ENCODE measurements at places on chromosomes 3 and 15.
A peak's percentile ranks its signal among the peaks of the same experiment; 100 is the strongest.

GRCh38 chr15:98874773-98875172, 132.8 kb downstream of the PGPEP1L start:
- DNase-seq = no peak

DNA sequence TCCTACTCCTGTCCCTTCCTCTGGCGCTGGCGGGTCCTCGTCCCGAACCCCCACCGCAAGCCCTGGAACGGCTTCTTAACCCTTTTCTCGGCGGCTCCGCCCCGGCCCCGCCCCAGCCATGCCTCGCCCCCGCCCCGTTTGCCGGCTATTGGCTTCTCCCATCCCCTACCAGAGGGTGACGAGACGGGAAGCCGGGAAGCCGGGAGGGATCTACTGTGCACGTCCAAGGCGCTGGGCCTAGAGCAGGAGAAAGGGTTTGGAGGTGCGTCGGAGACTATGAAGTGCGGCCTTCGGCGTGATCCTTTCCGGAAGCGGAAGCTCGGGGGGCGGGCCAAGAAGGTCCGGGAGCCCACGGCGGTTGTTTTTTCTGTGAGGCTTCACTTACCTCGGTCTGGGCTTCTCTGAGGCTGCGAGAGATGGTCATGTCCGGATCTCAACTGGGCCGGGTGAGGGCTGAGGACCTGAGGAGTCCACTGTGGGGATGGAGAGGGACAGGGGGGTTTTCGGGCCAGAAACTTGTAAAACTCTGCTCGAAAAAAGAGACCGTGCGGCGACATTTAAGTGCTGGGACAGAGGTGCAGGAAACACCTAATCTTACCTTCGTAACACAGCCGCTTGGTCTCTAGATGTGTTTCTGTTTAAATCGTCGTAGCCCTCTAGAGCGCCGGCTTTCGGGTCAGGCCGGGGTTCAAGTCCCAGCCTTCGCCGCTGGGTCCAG, 21.4 kb downstream of the ROPN1B start:
- DNase-seq = peak; percentile 78

DNA sequence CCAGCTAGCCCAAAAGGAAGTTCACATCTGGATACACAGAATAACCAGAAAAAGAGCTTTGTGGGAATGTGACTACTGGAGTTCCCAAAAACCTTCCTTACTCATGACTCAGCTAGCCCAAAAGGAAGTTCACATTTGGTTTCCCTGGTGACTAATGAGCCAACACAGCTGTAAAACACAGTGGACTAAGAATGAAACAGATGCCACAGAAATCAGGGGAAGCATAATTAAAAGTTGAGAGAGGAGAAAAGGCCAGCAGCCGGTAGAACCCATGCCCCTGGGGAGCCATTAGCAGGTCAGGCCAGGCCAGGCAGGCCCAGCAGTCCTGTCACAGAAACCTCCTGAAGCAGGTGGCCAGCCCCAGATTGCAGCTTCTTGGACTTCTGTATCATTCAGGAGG, 130.3 kb downstream of the GHSR start:
- DNase-seq = peak; percentile 31

GRCh38 chr15:55218056-55218455, 21.3 kb upstream of the RSL24D1 start:
- peak; percentile 76 for DNase-seq

- DNase-seq = no peak
Measured at GRCh38 chr3:117587416-117587815, 877.8 kb downstream of the TUSC7 start.

DNA sequence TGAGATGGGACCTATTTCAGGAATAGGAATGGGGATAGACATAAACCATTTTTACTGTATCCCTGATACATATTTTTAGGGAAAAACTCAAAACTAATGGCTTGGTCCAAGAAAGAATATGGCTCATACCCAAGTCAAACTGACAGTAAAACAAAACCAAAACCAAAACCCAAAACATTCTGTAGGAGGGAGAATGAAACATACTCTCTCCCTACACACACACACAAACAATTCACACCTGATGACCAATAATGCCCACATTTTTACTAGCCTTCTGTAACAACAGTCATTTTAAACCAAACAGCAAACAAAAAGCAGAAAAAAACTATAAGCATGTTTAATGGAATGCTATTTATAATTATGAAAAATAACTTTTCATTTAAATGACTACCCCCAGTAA, 74.9 kb downstream of the NBEAL2 start:
- DNase-seq = peak; percentile 15

DNA sequence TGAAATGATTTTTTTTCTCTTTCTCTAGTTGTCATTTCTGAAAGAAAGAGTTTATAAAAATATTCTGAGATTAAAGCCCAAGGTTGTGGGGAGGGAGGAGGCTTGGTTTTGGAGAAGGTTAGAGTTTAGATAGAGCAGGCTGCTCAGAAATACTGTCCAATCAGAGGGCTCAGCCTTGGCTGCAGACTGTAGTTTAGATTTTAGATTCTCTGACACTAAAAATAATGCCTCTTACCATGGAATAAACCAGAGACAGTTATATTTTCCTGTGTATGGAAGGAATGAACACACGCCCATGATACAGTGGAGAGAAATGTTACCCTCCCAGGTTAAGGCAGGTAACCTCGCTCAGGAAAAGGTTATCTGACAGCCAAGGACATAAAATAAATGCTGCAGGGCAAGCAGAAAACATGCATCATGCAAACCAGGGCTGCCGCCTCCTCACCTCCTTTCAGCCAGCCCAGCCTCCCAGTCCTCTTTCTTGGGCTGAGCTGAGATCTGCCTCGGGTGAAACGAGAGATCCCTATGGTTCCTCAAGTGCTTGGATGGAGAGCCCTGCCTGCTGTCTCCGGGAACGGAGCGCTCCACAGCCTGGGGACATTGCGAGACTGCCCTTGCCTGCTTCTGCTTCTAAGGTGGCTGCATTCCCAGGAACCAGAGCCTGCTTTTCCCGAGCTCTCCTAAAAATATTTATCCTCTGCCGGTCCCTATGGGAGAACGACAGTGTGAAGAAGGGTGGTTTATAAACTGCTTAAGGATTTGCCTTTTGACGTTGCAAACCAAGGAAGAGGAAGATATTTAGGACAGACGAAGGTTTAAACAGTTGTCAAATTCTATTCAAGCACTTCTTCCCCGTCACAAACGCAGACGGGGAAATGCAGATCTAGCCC, 848 bp downstream of the NCEH1 start:
- peak; percentile 2 for DNase-seq

DNA sequence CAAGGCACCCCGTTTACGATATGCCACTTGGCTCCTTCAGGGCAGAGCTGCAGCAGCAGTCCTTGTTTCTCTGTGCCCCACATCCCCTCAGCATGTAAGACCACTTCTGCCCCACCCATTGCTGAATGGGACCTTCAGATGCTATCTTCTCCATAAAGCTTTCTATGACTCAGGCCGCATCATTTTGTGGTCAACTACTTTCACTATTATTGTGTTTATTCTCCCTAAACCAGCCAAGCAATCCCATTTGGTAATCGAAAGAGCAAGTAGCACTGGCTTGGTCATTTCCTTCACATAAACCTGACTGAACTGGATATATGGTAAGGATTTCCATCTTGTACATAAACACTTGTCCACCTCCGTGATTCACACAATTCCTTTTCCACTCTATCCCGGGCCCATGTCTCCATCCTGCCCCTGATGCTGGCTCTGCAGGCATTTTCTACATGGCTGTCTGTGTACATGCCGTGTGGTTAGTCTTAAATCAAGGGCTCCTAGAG, 25.7 kb downstream of the LIPC start:
- peak; percentile 82 for DNase-seq

GRCh38 chr3:67715971-67716370, 61.6 kb upstream of the SUCLG2 start:
- DNase-seq = no peak

- no peak for DNase-seq
Measured at GRCh38 chr15:65412556-65412955, 10.2 kb downstream of the IGDCC4 start.

GRCh38 chr3:111971533-111972130, 7.2 kb upstream of the ABHD10 start:
- DNase-seq = no peak

DNA sequence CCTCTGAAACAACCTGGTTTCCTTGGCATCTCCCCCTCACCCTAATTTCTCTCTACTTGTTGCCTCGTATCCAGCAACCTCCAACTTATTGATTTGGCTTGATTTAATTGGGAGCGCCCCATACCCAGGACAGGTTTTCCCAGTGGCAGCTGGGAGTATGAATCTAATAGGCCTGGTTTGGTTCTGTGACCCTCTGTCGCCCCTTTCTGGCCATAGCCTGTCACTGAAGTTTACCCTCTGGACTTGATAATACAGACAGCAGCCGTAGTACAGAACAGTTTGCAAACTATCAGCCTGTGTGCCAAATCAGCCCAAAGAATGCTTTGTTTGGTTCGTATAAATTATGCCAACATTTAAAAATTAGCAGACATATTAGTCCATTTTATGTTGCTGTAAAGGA, 525.1 kb upstream of the GOLIM4 start:
- no peak for DNase-seq

- DNase-seq = peak; percentile 50
Measured at GRCh38 chr15:42385206-42385979, 26.1 kb downstream of the CAPN3 start.

GRCh38 chr15:62887113-62887570, 155.4 kb upstream of the TPM1 start:
- DNase-seq = no peak

DNA sequence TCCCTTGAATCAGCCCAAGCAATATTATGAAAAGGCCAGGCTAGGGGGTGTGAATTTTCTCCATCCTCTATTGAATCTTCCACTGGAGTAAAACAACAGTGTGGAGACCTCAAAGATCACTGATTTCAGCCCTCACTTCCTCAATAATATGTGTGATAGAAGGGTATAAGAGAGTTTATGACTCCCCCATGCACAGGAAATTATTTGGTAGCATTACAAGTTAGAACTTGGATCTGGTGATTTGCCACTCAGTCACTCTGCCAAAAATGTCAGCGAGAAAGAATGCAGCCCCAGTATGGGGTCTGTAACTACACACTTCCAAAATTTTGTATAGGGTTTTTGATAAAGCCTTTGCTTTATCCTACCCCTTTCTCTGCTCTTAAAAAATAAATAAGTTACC, 81.0 kb upstream of the KCNMB2 start:
- DNase-seq = no peak

DNA sequence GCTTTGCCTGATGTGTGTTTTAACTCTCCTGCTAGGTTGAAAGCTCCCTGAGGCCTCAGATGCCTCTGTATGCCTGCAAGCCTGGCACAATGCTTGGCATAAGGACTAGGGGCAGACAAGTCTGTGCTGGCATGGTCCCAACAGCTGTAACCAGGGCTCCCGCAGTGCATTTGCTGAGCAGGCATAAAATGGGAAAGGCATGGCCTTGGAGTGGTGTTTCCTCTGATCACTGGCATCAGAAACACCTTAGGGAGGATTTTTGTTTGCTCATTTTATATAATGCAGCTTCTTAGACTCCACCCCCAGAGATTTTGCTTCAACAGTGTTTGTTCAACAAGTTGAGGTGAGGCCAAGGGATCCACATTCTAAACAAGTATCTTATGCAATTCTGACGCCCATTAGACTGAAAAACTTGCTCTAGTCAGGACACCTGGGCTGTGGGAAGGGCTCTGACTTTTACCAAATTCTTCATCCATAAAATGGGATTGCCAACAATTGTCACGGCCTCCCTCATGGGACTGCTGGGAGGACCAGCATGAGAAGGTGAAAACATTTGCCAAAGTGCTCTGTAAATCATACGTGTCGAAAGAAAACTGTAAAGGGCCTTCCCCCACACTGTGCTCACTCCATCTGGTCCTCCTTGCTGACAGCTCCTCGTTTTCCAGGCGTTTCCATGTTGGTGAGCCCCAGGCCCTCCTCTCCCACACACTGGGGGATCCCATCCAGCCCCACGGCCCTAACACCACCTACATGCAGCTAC, 43.1 kb downstream of the STARD5 start:
- no peak for DNase-seq

DNA sequence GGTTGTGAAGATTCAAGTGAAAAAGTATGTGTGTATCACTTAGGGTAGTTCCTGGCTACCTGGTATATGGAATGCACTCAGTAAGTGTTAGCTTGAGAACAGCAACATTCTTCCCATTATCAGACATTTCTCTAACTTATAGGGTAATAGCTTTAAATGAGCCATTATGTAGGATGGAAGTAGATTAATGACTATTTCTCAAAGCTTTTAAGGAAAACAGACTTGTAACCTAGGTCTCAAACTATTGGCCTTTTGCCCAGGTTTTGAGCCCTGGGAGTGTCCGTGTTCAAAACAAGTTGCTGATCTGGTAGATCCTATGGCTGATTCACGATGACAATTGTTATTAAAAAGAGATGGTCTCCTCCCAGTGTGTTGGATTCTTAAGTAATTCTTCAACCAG, 129.1 kb upstream of the UMPS start:
- no peak for DNase-seq

- DNase-seq = no peak
Measured at GRCh38 chr3:128984596-128984995, 9.3 kb downstream of the CFAP92 start.

DNA sequence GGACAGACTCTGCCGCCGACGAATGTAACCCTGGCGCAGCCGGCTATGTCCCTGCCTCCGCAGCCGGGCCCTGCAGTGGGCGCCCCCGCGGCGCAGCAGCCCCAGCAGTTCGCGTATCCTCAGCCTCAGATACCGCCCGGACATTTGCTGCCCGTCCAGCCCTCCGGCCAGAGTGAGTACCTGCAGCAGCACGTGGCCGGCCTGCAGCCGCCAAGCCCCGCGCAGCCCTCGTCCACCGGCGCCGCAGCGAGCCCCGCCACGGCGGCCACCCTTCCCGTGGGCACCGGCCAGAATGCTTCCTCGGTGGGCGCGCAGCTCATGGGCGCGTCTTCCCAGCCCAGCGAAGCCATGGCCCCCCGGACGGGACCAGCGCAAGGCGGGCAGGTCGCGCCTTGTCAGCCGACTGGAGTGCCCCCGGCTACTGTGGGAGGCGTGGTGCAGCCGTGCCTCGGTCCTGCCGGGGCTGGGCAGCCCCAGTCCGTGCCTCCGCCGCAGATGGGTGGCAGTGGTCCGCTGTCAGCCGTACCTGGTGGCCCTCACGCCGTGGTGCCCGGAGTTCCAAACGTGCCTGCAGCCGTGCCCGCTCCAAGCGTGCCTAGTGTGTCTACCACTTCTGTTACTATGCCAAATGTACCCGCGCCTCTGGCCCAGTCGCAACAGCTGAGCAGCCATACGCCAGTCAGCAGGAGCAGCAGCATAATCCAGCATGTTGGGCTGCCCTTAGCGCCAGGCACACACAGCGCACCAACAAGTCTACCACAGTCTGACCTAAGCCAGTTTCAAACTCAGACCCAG, 2.4 kb downstream of the TSC22D2 start:
- DNase-seq = peak; percentile 45

DNA sequence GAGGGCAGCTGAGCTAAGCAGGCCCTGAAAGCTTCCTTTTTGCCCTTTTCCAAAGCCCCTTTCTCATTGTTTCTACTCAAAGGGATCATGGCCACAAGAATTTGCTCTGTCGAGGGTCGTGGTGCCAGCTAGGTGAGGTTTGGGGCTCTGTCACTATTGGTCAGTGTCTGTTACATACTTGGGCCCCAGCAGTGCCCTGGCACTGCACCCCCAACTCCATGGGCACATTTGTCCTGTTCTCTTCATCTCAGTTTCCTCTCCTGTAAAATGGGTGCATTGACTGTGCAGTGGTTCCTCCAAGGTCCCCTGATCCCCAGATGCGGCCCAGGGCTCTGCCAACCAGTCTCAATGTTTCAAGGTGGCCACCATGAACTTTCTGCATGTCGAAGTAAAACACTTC, 62.1 kb downstream of the SLC6A6 start:
- DNase-seq = no peak
